Dermis microvascular lymphatic vessel endothelial cell (primary cell): ENCODE measurements at places on chromosomes 7 and 10. TPM values are rescaled to one million over a fixed set of nuclear protein-coding genes. Genes with fewer than 3 reads are reported as not detected.

ACHE gene
- total RNA-seq = 1.2 and 4.3 TPM in 2 replicates

ANKRD1 gene
- 321 and 371 TPM in 2 replicates for total RNA-seq

SLC18A3 gene
- not detected in 2 replicates for total RNA-seq

SPDYE1 gene
- not detected in 2 replicates for total RNA-seq

PTF1A gene
- not detected in 2 replicates for total RNA-seq

ATXN7L1 gene
- 3.5 and 4.0 TPM in 2 replicates for total RNA-seq

SPDYE8 gene
- total RNA-seq = not detected in 2 replicates

PDK4 gene
- total RNA-seq = 53.1 and 219 TPM in 2 replicates

CEP55 gene
- total RNA-seq = 11.6 and 37.1 TPM in 2 replicates

CLDN4 gene
- under 0.01 and 0.25 TPM in 2 replicates for total RNA-seq

PRF1 gene
- total RNA-seq = not detected in 2 replicates

TMEM120A gene
- 34.3 and 85.8 TPM in 2 replicates for total RNA-seq

GIMAP5 gene
- total RNA-seq = 255 and 501 TPM in 2 replicates

PUS7 gene
- total RNA-seq = 17.2 and 19.7 TPM in 2 replicates

AP3M1 gene
- total RNA-seq = 29.3 and 31.7 TPM in 2 replicates

LRRN3 gene
- 0.13 TPM in 1 of 2 replicates, not detected in the other for total RNA-seq

CRYGN gene
- total RNA-seq = not detected in 2 replicates

NKX1-2 gene
- not detected in 2 replicates for total RNA-seq

FAM131B gene
- 0.13 TPM in 2 replicates for total RNA-seq

SUV39H2 gene
- total RNA-seq = 9.9 and 12.2 TPM in 2 replicates

IFIT2 gene
- total RNA-seq = 6.5 and 27.3 TPM in 2 replicates

LRIT1 gene
- total RNA-seq = not detected in 2 replicates

CPVL gene
- 0.25 and 0.51 TPM in 2 replicates for total RNA-seq
